ENCODE measurements at places on chromosomes 6 and 20. TPM values are rescaled to one million over a fixed set of nuclear protein-coding genes. Genes with fewer than 3 reads are reported as not detected.

- DNase-seq = no peak
Measured at GRCh38 chr6:115899730-115900282, 160.9 kb downstream of the FRK start.

Gene IMPG1
- polyA plus RNA-seq = 0.55 TPM

- DNase-seq = no peak
Measured at GRCh38 chr20:37260923-37261322, 691 bp downstream of the GHRH start.

Gene IP6K3
- 9.8 TPM for polyA plus RNA-seq

DNA sequence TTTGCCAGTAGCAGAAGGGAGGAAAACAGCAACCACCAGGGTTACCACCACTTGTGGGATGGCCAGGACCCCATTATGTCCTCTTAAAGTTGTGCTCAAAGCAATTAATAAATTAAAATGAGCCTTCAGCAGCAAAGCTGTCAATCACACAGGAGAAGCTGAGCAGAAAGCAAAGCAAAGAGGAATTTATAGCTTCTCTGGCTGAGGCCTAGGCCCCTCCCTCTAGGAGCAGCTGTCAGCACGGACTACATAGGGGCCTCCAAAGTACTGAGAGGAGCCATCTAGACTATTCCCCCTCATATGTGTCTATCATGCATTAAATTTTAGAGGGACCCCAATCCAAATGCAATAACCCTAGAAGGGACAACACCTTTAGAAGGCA, 6.4 kb downstream of the CCND3 start:
- no peak for DNase-seq

DNA sequence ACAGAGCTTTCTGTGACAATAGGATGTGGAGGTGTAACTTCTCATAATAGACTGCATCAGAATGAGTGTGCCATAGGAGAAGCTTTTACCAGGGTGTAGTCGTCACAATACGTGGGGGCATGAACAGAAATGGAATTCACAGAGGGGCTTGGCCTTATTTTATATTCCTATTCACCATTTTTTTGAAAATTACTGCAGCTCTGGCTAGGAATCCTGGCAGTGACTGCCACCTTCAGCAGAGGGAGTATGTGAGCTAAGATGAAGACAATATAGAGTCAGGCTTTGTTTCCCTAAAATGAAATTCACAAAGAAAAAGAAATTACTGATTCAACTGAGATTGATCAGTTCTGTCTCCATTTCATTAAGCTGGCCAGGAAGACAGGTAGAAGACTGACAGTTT, 13.9 kb downstream of the TOMM6 start:
- DNase-seq = no peak

DNA sequence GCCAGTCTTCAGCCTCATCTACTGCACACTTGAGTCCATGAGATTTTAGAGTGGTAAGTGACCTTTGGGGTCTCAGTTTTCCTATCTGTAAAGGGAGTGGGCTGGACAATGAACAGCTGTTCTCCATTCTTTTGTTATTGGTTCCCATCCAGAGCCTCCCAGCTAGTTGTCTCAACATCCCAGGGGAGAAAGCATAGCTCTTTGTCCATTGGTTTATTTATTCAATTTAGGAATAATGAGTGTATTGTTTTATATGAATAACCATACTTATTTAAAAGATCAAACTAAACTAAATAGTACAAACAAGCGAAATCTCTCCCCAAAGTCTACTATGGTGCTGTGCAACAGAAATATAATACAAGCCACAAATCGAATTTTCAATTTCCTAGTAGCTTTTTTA, 13.7 kb downstream of the PIGT start:
- DNase-seq = no peak

DNA sequence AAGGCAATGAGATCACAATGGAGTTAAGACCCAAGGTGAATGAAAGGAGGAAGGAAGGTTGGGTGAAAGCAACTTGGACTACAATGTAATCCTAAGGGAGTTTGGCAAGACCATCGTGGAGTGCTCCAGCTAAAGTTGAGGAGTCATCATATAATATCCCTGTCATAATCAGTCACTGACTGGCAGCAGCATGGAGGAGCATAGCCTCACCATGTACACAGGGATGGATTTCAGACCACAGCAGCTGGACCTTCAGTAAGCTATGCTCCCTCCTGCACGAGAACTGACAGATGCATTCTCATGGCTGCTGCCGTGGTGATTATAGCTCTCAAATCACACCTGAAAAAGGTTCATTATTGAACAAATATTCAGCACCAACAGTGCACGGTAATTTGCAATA, 43.0 kb downstream of the GOPC start:
- no peak for DNase-seq

GRCh38 chr6:136471372-136471771, 78.8 kb downstream of the MAP7 start:
- DNase-seq = no peak

Gene TMEM244
- polyA plus RNA-seq = not detected

DNA sequence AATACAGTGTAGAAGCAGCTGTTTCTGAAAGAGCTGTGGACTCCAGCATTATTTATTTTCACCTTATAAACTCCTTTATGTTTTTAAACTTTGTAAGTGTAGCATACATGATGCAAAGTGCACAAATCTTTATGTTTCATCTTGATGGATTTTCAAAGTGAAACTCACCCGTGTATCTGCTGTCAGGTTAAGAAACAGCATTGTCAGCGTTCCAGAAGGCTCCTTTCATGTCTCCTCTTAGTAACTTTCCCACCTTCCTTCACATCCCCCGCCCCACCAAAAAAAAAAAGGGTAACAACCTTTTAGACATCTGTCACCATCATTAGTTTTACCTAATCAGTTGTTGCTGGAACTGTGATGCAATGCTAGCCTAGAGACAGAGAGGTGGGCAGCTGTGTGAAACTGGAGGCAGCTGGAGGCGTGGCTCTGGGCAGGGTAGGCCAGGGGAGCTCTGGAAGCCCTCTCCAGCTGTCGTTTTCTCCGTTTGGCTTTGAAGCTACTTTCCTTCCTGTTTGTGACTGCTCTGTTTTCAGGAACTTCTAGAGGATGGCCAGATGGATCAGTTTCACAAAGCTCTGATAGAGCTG, 7.2 kb downstream of the ACTR5 start:
- DNase-seq = no peak

GRCh38 chr6:35786810-35787209, 6.0 kb downstream of the CLPSL1 start:
- no peak for DNase-seq

- no peak for DNase-seq
Measured at GRCh38 chr6:2412731-2413130, 167.3 kb upstream of the GMDS start.

DNA sequence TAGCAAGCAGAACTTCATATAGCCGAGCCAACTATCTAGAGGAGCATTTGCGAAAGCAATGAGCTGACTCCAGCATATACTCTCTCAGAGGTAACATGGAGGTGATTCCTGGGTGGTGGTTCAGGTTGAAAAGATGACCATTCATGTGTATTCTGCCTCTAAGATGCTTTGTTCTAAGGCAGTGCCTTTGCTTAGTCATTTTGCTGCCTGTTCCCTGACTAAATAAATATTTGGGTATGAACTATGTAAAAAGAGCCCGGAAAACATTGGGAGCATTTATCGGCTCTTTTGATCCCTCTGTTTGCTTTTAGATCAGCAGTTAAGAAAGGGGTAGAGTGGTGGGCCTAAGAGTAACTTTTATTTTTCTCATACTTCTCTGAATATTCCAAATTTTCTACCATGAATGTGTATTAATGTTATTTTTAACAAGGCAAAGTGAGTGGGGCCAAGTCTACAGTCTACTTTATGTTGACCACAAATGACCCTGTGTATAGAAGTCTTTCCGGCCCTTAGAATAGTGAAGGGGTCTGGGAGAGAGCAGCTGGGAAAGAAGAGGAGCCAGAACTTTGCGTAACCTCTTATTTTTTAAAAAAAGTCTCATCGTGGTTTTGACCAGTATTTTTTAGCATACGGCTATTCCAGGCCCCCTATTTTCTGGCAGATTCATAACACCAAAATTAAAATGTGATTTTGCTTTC, 206.5 kb upstream of the EYA4 start:
- no peak for DNase-seq

Gene ETV7
- not detected for polyA plus RNA-seq

Gene KIAA0408
- 27.5 TPM for polyA plus RNA-seq

DNA sequence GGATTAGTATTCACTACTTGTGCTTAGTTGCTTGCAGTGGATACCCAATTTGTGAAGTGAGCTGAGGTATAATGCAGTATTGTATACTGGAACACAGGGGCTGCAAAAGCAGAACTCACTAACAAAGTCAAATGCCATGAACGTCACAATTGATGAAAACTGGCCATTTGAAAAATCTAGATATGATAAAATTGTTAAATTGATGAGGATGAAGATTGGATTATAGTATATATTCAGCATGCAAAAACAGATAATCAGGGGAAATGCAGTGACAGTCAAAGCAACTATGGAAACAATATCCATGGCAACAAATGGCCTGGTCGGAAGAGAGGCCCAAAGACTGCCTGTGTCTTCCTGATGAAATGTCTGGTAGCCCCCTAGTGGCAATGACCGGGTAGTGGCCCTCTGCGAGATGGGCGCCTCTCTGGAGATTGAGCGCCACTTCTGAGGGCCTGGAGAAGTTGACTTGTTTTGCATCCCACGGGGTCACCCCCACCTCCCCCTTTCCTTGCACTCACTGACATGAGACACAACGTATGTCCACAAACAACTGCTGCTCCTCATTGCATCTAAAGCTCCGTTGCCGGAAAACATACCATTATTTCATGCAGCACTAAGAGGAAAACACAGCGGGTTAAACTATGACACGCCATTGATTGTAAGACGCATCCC, 43.6 kb downstream of the C6orf15 start:
- DNase-seq = peak; percentile 67

Gene GSTA4
- polyA plus RNA-seq = 65.4 TPM

GRCh38 chr20:47544240-47544639, 42.6 kb downstream of the NCOA3 start:
- DNase-seq = no peak
